Stimulated activated CD4-positive, alpha-beta T cell treated with anti-CD3 and anti-CD28 coated beads, Interleukin-12 subunit alpha, Interleukin-12 subunit beta, amount 100 ng/mL, for 24 hours (primary cell): ENCODE measurements at places on chromosomes 3 and 15.

DNA sequence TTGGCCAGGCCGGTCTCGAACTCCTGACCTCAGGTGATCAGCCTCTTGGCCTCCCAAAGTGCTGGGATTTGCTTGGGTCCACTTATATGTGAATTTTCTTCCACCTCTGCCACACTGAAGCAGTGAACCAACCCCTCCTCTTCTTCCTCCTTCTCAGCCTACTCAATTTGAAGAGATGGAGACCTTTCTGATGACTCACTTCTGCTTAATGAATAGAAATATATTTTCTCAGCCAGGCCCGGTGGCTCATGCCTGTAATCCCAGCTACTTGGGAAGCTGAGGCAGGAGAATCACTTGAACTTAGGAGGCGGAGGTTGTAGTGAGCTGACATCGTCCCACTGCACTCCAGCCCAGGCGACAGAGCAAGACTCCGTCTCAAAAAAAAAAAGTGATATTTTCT, 46.8 kb upstream of the GATM start:
- DNase-seq = no peak

DNA sequence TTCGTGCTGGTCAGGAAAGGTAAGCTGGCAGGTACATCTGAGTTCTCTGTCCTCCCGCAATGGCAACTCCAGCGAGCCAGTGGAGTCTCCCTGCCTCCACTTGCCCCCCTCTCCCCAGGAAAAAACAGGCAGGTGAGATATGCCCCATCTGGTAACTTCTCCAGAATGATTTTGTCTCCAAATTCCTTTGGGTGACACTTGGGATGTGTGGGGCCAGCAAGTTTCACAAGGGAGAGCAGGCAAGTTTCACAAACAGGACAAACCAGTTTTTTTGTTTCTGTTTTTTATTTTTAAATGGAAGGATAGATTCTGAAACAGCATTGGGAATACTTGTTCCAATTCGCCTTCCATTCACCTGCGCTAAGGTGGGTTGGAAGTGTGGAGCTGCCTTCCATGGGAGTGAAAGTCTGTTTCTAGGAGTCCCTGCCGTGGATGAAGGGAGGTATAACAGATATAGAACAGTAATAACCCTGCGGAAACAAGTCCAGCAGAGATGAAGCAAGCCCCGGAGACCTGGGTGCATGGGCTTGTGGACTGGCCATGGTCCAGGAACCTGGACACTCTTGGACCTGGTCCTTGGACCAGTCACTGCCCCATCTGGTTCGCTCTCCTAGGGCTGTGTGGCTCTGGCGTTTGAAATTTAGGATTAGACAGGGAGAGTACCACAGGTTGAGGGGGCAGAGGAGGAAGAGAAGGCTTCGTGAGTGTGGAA, 22.9 kb upstream of the KIF23 start:
- no peak for DNase-seq

DNA sequence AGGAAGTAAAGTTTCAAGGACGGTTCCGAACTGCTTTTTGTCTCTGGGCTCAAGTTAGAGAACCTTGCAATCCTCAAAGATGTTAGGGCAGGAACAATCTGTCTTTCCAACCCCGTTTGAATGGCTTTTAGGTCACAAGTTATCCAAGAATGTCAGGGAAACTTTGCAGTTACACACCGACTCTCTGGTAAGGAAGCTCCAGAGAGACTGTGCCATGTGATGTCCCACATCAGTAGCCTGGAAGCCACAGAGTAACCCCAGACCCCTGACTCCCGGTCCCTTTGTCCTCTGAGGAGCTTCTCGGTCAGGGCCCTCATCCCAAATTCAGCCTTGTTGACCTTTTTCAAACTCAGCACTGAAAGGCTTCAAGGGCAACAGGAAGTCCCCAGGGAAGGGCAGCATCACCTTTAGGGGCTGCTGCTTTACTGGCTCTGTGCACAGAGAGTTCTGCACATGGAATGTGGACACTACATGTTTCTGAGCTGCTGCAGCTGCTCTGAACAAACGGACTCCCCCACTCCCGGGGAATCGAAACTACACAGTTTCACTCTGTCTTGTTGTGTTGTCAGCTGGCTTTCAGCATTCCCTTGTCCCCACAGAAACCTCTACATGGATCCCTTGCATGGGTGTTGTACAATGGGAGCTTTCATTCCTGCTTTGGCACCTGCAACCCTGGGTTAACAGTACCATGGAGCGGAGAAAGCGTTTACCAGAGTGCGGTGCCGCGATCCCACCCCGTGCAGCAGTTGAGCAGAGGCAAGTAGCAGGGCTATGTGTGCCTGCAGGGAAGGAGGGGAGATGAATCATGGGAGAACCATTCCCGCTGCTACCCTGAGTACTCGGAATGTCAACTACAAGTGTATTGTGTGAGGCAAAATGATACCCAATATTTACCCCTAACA, 408.2 kb upstream of the THBS1 start:
- no peak for DNase-seq

- no peak for DNase-seq
Measured at GRCh38 chr3:99526921-99527320, 111.5 kb upstream of the COL8A1 start.

GRCh38 chr3:15427182-15427880, at the start of the genes EAF1 and METTL6:
TSS of gene EAF1 (plus strand) at chr3:15427598. CDS start at chr3:15427780, 182 bp downstream.
TSS of gene METTL6 (minus strand) at chr3:15427544. CDS start at chr3:15426511, 1,033 bp downstream.
- peak; percentile 76 for DNase-seq
